ENCODE measurements at places on chromosomes 16 and 17.

- ATAC-seq, result no peak
Observed at GRCh38 chr17:34222722-34223497, 32.2 kb upstream of the CCL2 start.

GRCh38 chr17:74516561-74517328, 14.5 kb downstream of the CD300LB start:
- no peak for ATAC-seq

DNA sequence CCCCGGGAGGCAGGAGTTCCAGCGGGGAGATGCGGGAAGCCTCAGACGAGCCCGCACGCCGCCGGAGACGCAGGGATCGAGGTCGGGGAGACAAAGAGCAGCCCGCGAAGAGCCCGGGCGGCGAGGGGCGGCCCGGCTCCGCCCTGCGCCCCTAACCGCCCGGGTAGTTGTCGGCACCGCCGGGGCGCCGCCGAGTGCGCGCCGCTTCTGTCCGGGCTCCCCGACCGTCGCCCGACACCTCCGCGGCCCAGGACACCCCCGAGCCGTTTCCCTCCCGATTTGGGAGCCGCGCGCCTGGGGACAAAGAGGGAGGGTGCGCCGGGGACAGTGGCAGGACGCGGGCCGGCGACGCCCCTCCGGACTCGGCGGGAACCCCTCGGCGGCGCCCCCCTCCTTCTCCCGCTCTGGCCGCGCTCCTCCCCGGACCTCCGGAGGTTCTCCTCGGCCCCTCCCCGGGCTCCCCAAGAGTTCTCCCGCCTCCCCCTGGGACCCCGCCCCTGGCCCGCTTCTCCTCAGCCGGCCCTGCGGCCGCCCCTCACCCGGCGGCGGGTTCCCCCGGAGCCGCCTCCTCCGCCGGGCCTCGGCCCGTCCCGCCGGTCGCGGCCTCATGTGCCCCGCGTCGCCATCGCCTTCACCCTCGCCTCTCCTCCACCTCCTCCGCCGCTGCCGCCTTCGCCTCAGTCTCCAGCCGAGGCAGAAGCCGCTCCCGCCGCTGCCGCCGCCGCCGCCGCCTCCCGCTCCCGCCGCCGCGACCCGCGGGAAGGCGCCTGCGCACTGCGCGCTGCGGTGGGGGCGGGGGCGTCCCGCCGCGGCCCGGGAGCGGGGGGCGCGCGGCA, at the start of gene GJC1:
Gene GJC1 (minus strand): TSS at position 765 of the 836 bp plus-strand sequence. CDS start 24,470 bp downstream, outside the sequence.
- ATAC-seq, result peak; percentile 69

DNA sequence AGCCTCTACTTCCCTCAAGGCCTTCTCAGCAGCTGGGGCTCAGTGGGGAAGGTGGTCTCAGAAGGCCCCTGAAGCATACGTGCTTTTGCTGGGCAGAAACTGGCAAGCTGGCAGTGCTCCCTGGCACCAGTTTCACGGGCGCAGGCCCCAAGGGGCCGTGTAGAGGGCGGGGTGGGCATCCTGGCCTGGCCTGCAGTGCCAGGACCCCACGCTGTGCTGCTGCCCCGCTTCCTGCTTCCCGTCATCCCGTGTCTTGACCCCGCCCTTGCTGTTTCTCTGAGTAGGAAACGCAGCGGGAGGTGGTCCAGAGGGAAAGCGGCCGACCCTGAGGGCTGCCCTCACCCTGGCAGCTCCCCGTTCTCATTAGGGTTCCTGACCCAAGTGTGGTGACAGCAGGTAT, 6.8 kb downstream of the CDK5R1 start:
- ATAC-seq, result no peak

GRCh38 chr16:74936902-74937560, 47.9 kb downstream of the WDR59 start:
- ATAC-seq, result peak; percentile 98

- no peak for ATAC-seq
Observed at GRCh38 chr17:76369804-76370203, 14.6 kb upstream of the SPHK1 start.

DNA sequence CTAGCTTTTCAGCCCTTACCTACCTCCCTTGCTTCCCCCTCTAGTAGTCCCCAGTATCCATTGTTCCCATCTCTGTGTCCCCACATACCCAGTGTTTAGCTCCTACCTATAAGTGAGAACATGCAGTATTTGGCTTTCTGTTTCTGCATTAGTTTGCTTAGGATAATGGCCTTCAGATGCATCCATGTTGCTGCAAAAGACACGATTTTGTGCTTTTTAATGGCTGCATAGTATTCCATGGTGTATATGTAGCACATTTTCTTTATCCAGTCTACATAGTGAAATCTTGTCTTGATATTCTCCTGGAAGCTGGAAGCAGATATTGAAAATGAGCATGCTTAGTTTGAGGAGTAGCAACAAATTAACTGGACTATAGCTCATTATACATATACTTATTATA, 45.7 kb upstream of the TANC2 start:
- ATAC-seq, result no peak

GRCh38 chr17:40110026-40110845, 9.8 kb upstream of the NR1D1 start:
- ATAC-seq, result no peak

DNA sequence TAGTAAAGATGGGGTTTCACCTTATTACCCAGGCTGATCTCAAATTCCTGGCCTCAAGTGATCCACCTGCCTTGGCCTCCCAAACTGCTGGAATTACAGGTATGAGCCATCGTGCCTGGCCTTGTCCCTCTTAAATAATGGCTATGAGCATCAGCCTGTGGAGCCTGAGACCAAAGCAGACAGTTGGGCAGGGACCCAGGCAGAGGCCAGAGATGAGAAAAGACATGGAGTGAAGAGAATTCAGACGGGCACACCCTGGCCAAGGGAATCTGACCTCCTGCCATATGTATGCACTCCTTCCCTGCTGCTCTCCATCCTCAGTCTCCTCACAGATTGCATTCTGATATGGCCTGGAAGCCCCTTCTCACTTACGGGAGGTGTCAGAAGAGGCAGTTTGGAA, 98.4 kb upstream of the DNAH9 start:
- no peak for ATAC-seq

GRCh38 chr17:78375401-78376151, 2.9 kb upstream of the PGS1 start:
- ATAC-seq, result no peak

DNA sequence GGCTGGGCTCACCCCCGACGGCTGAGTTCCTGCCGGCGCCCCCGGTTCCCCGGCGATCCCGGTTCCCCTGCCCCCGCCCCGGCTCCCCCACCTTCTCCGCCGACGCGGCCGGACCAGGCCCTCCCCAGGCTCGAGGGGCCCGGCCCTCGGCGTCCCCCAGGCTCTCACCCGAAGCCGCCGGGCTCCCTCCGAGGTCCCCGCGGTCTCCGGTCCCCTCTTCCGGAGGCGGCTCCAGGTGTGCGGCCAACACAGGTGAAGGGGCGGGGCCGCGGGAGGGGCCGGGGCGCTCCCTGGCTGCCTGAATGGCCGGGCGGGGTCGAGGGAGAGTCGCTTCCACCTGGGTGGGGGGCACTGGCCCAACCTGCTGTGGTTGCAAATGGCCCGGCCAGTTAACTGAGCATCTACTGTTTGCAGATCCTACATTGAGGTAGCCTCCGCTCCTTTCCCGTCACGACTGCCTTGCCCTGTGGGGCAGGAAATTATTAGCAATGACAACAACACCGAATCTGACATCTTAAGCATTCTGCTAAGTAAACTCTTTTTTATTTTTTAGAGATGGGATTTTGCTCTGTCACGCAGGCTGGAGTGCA, at the start of gene BICDL2:
Gene BICDL2 (minus strand): TSS at position 219 of the 590 bp plus-strand sequence. CDS start 1,448 bp downstream, outside the sequence.
- no peak for ATAC-seq

DNA sequence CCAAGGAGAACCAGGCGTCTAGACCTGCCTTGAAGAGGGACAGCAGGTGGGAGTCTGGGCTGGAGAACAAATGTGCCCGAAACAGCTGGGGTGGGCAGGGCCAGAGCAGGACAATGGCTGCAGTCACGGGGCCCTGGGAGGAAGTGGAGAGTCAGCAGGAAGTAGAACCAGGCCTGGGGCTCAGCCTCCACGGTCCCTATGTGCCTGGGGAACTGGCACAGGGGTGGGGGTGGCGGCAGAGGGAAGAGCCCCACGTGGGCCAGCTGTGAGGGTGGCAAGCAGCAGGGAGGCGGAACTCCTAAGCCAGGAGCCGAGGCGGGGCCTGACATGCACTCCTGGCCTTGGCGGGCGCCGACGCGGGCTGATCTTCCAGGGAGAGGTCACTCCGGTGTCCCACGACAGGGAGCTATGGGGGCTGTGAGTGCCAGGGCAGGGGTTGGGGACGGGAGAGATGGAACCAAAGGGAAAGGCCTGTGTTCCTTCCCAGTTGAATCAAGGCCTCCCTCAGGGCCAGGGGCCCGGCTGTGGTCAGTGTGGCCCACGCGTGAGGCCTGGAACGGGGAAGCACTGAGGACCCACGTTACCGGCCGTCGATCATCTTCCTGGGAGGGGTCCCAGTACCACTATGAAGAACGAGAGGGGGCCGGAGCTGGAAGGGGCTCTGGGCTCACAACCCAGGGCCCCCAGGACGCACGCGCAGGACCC, 42.7 kb downstream of the TIMM22 start:
- ATAC-seq, result no peak

- ATAC-seq, result no peak
Observed at GRCh38 chr17:60604686-60605334, 4.8 kb downstream of the PPM1D start.

DNA sequence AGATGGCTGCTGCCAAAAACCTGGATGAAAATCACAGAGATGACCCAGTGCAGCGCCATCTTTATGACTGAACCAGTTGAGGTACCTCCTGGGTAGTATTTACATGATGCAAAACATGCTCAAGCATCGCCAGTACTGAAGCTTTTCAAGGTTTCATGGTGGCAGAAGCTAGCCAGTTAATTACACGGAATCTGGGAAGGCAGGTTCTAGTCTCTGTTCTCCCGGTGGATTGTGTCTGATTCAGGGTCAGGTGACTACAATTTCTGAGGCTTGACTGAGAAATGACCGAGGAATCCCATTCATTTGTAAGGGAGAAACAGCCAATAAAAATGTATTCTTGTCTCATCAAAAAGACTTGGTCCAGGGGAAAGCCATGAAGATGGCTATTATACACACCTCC, 209.1 kb downstream of the SLC39A11 start:
- ATAC-seq, result no peak

DNA sequence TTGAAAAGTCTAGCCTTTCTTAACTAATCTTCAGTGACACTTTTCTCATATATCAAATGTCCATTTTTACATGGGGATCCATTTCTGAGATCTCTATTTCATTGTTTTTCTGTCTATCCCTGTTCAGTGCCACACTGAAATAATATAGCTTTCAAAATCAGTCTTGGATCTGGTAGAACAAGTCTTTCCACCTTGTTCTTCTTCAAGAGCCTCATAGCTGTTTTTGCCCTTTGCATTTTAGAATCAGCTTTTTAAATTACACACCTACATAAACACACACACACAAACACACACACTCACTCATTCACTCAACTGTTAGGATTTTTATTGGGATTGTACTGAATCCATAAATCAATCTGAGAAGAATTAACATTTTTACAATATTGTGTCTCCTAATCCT, 19.2 kb downstream of the GSDMB start:
- no peak for ATAC-seq

- peak; percentile 77 for ATAC-seq
Observed at GRCh38 chr17:81119223-81120148, 45.8 kb upstream of the PVALEF start.

DNA sequence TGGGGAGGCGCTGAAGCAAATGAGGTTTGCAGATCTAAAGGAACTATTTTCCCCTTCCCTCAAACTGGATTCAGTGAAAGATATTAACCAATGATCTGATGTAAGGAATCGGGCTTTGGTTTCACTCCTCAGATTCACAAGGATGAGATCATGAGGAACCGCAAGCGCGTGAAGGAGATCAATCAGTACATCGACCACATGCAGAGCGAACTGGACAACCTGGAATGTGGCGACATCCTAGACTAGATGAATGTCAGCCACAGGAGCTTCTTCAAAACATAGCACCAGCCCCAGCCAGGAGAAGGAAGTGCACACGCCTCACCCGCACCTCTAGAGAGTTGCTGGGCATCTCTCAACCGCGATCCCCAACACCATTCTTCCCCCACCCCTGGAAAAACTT, 22.5 kb downstream of the ATPAF2 start:
- no peak for ATAC-seq

GRCh38 chr17:73747221-73748002, 103.2 kb upstream of the SDK2 start:
- no peak for ATAC-seq

GRCh38 chr16:23699100-23699499, 13.9 kb downstream of the ERN2 start:
- ATAC-seq, result peak; percentile 56

All from activated T-helper 17 cell treated with anti-CD3 and anti-CD28 coated beads, Interleukin-2, amount 50 U/mL, for 72 hours (primary cell).